ENCODE measurements at places on chromosomes 2 and 18. TPM values are rescaled to one million over a fixed set of nuclear protein-coding genes. Genes with fewer than 3 reads are reported as not detected.

LRRC30 gene
- not detected for total RNA-seq

DNA sequence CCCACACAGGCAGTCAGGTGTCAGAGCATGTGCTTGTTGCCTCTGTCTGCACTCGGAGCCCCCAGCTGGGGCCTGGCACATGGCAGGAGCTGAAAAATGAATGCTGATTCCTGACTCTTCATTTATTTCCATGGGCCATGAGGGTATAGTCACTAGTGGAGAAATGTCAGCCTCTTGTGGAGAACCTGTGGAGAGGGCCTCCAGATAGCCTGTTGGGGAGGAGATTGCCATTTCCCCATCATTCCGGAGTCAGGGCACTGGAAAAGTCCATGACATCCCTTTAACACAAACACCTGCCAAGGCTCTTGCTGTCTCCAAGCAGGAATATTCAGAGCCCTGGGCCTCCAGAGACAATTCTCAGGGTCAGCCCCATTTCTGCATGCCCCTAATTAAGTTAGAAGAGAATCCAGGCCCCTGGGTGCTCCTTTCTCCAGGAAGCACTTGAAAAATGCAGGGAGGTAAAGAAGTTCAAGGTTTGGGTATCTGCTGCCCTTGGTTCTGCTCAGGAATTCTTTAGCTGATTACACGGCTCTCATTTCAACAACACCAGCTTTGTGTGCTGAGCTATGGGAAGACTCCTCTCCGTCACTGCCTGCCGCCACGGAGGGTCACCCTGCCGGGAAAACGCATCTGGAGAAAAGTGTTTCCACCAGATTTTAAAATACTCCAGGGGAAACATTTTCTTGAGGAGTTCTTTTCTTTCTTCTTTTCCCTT, 311.3 kb downstream of the MYCN start:
- DNase-seq = no peak

DNA sequence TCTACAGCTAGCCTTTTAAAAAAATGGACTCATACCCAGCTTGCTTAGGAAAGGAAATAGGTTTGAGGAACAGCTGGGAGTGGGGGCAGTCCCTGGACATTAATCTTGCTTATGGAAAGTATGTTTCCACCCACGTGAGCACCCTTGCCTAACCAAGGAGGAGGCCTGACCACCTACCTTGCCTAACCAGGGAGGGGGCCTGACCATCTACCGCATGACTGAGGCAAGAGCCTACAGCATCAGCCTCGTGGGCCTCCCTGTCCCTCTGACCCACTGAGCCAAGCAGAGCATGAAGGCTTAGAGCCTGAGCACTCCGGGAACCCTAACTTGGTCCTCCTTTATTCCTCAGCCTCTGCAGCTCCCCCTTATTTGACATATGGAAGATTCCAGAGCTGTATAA, 20.2 kb downstream of the PRKAG3 start:
- no peak for DNase-seq

DNA sequence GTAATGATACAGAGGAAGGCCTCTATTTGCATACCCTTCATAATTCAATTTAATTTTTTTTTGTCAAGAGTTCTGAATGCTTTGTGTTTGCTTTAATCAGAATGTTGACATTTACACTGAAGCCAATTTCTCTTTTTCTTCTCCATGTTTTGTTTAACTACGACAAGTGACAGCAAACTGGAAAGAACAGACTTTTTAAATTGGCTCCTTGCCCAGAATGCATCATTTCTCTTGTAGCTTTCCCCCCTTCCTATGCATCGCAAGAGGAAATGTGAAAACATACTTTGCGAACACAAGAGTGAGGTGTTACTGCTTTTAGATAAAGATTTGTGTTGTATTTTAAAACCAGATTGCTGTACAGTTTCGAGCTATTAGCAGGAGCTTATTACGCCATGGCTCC, 955.2 kb upstream of the CELF4 start:
- no peak for DNase-seq

GRCh38 chr2:110105608-110106467, 9.8 kb downstream of the MALL start:
- no peak for DNase-seq

- no peak for DNase-seq
Observed at GRCh38 chr2:181189951-181190350, 209.5 kb downstream of the UBE2E3 start.

PFN4 gene
- total RNA-seq = 0.45 TPM

DNA sequence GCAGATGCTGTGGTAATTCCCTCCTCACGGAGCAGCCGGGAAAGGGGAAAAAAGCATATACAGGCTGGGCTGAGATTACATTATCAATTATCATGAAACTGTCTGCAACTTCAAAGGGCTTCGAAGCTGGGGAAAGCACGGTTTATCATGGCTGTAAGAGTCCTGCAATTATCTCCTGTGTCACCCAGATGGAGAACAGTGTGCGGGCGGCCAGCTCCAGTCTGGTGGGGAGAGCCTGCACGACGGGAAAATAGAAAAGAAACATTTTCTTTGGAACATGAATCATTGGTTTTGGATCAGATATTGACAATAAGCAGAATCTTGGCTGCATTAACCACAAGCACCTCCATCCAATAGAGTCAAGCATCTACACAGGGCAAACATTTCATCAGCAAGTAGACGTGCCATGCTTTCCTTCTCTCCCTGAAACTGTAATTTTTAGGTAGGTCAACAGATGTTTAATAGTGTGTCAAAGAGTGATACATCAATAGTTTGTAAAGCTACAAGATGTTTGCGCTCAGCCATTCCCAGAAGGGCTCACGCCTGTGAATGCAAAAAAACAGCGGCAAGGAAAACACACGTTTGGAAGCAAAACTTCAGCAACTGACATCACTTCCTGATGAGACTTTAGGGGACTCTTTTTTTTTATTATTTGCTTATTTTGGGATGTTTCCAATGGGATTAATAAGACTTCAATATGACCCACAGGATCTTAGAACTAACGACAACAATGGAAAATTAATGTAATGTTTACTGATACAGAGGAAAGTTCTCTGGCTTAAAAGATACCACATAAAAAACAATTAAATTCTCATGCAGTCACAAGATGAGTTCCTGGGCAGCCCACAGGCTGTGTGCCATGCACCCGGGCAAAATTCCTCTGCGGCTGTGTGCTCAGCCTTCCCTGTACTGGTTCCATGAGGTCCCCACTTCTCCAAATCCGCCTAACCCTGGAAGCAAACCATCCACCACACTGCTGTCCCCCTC, 111.0 kb upstream of the SALL3 start:
- no peak for DNase-seq

DAW1 gene
- total RNA-seq = not detected

C2orf92 gene
- 11.7 TPM for total RNA-seq

- DNase-seq = peak; percentile 31
Observed at GRCh38 chr2:3242747-3243369, 134.8 kb downstream of the EIPR1 start.

GRCh38 chr18:30588673-30589164, 453.8 kb downstream of the DSC3 start:
- DNase-seq = no peak

NDUFS1 gene
- 108 TPM for total RNA-seq
